Spleen (tissue), 13 donors: ENCODE measurements at places on chromosomes 2 and 18. TPM values are rescaled to one million over a fixed set of nuclear protein-coding genes. Genes with fewer than 3 reads are reported as not detected.

DNA sequence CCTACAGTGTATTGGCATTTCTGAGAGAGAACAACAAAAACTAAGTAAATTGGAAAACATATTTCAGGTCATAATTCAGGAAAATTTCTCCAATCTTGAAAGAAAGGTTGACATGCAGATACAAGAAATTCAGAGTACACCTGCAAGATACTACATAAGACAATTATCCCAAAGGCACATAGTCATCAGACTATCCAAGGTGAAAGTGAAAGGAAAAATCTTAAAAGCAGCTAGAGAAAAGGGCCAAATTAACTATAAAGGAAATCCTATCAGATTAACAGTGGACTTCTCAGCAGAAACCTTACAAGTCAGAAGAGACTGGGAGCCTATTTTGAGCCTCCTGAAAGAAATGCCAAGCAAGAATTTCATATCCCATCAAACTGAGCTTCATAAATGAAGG lies 449.0 kb upstream of the MMADHC start:
- H3K4me1 ChIP-seq, result no peaks in the 10 kb centered on the region
- no peak overlapping the region for H3K27ac ChIP-seq
- no peak overlapping the region for H3K4me3 ChIP-seq
- DNase-seq, result no peak
- no peaks in the 10 kb centered on the region for H3K36me3 ChIP-seq

GRCh38 chr2:154228566-154229280 lies 357.0 kb downstream of the GALNT13 start:
- DNase-seq, result no peak
- H3K27ac ChIP-seq, result no peak overlapping the region
- H3K27me3 ChIP-seq, result no peaks in the 10 kb centered on the region

- no peak for DNase-seq
- H3K27me3 ChIP-seq, result no peaks in the 10 kb centered on the region
- no peaks in the 10 kb centered on the region for H3K4me1 ChIP-seq
- no peak overlapping the region for H3K4me3 ChIP-seq
- H3K27ac ChIP-seq, result no peak overlapping the region
These were observed 163.8 kb downstream of the RBM43 start for GRCh38 chr2:151097895-151098294.

E2F6 gene
- 8.7 TPM for total RNA-seq

HRH4 gene
- total RNA-seq, result not detected
